ENCODE measurements at places on chromosomes 3 and 15.

DNA sequence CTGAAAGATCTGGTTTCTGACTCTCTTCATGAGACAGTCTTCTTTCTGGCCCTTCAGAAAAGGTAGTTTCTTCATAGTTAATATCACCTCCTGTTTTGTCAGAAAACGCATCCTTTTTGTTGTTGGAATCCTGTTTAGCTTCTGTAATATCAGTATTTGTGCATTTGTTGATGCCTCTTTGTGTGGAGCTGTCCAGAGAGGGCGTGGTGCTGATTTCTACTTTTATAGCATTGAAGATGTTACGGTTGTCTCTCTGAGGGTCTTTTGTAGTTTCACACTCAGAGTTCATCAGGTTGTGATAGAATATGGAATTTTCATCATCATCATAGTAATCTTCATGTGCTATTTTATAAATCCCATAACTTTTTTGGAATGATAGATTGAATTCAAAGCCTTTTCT lies 8.9 kb downstream of the GPR149 start:
- DNase-seq: no peak

DNA sequence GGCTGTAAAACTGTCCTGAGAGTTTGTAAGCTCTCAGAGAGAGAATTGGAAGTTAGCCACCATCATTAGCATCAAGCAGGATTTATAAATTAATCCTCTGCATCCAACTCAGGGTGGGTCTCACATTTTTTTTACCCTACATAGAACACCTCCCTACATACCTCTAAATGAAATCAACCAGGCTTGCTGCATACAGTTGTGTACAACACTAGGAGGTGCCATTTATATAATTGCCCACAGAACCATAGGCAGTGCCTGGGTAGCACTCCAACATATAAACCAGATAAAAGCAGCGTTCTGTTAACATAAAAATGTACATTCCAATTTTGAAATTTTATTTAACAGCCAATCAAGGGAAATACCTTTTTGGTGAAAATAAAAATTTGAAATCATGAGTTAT lies 48.2 kb upstream of the SELENOK start:
- DNase-seq: no peak

GRCh38 chr15:39296955-39297354 lies 283.9 kb upstream of the THBS1 start:
- no peak for DNase-seq

- DNase-seq: no peak
Observed at GRCh38 chr15:41494190-41494921, 682 bp downstream of the ITPKA start.

DNA sequence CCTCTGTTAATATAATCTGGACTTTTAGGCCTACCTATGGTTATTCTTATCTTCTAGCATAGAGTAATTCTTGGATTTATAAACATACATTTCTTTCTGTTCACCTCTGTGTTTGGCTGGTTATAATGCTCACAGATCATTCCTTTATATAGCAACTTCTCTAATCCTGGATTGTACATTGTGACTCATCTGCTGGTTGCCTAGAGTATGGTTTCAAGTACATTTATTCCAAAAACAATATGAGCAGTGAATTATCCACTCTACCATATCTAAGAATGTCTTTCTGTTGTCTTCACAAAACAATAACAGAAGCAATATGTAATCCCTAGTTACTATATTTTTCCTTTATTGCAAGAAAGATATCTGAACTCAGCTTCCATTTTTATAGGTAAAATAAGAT lies 35.3 kb downstream of the FSIP1 start:
- DNase-seq: no peak

- DNase-seq: no peak
Observed at GRCh38 chr3:79258479-79258878, 509.3 kb downstream of the ROBO1 start.

- no peak for DNase-seq
Observed at GRCh38 chr15:38349251-38349650, 96.6 kb downstream of the SPRED1 start.

DNA sequence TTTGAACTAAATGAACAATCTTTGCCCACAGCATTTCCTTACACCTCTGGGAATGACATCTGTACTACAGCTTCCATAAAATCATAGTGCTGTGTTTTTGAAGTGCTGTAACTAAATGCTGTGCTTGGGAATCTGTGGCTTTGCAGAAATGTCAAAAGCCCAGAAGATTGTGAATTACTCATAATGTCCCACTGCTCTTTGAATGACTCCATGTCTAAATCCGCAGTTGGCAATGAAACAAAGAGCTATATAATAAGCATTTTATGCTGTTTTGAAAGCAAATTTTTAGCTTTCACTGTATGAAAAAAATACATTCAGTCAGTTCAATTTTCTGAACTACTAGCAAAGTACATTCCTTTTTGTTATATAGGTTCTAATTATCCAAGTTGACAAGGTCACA lies 88.6 kb upstream of the ADAMTS17 start:
- DNase-seq: no peak

- DNase-seq: no peak
Observed at GRCh38 chr3:194718079-194718478, 32.4 kb downstream of the FAM43A start.

GRCh38 chr15:79673416-79674123 lies 223.2 kb downstream of the MTHFS start:
- no peak for DNase-seq

- no peak for DNase-seq
Observed at GRCh38 chr3:132222868-132223538, 94.2 kb upstream of the ACP3 start.

- DNase-seq: no peak
Observed at GRCh38 chr15:74573987-74574386, 33.0 kb downstream of the ARID3B start.

- no peak for DNase-seq
Observed at GRCh38 chr3:24968036-24968435, 460.0 kb upstream of the RARB start.

GRCh38 chr15:46174122-46174521 lies 539.3 kb downstream of the SQOR start:
- DNase-seq: no peak

DNA sequence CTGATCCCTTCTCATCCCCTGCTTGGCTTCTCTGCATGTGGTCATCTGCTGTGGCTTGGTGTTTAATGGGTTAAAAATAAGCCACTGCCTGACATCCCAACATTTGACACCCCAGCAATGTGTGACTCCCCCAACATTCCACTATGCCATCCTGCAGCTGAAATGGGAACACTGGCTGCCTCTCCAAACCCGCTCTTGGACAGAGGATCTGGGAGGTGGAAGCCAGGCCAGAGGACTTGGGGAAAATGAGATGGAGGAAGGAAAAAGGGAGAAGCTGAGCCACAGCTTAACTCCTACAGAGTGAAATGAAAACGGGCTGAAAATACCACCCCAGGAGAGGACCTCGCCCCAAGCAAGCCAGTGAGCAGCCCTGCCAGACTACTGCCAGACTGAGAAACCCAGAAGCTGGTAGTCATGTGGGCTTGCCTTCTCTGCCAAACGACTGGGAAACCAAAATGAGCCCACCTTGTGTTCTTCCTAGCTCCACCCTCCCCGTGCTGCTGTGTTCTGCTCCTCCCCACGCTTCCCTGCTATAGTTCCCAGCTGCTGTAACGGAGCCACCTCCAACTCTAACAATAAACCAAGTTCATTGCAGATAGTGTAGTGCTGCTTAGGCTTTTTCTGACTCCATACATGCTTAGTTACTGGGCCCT lies 13.7 kb downstream of the MAP1A start:
- DNase-seq: no peak

GRCh38 chr3:54746722-54747121 lies 181.1 kb downstream of the LRTM1 start:
- no peak for DNase-seq

GRCh38 chr15:80533790-80534333 lies 129.7 kb downstream of the ARNT2 start:
- no peak for DNase-seq

DNA sequence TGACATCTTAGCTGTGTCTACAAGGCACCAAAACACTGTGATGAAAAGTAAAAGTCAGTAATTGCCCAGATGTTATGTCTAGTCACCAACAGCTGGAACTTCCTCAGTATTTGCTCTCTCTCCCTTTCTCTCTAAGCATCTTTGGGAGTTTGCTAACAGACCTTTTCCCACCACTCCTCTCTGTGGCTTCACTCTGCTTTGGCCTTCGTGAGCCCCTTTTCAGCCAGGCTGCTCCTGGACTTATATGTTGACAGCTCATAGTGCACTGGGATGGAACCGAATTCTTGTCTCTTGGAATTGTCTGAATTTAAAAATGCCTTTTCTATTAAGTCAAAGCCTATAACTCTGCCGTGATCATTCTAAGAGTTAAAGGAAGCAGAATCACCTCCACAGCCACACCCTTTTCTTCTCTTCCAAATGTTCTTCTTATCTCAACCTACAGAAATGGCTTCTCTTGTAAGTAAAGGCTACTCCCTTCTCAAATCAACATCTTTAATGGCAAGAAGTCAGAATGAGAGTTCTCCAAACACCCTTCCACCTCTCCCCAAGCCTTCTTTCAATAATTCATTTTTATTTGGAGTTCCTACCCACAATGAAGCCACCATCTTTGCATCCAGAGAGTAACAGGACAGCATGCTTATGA lies 17.2 kb upstream of the FOXP1 start:
- DNase-seq: no peak
